Fibroblast of skin of abdomen (primary cell): ENCODE measurements at places on chromosomes 3 and 15.
A peak's percentile ranks its signal among the peaks of the same experiment; 100 is the strongest.

DNA sequence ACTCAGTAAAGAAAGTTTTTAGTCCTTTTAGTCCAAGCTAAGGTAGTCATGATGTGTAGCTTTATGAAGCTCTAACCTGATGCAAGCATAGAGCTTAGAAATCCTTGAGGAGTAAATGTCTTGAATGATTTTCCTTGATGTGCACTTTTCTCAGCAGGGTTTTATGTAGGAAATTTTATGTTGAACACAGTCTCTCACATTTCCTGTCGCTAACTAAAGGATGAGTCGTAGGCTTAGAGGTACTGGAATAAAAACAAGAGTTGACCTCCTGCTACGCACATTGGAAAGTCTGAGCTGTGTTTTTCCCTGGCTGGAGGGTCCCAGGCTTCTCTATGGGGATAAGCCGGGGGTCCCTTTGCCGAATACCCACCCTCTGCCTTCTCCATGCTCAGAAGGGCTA lies 34.7 kb upstream of the ZPLD1 start:
- peak; percentile 55 for DNase-seq

DNA sequence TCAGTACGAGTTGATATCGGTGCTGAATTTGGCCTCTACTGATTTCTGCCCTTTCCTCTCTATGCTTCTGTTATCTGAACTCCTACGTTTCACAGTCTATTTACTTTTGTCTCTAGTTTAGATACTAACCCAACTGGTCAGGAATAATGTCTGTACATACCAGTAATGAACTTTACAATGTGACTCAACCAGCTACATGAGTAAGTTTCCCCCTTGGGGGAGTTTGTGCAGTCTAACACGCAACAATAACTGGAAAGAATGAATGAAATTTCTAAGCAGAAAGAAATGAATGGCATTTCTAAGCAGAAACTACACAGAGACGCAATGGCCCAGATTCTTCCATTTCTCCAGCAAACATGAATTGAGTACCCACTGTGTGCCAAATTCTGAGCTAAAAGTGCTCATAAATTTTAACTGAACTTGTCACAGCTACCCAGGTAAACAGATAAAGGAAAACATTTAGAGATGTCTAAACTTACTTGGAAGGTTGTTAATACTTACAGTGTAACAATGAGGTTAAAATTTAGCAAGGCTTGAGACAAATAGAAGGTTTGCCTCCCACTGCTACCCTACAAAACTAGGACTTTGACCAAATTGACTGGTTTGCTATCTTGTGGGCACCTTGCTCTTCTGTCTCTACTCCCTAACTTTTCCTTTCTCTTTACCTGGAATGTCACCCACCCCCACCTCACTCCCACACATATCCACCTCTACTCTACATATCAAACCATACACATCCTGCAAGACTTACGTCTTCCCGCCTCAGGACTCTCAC lies 11.6 kb downstream of the UPK1B start:
- peak; percentile 80 for DNase-seq

- no peak for DNase-seq
These were observed at the start of gene TRIM71 for GRCh38 chr3:32817558-32818228. TSS of gene TRIM71 (plus strand) at chr3:32817997. CDS start at chr3:32818081, 84 bp downstream.

GRCh38 chr3:120021523-120021922 lies 72.7 kb downstream of the GSK3B start:
- DNase-seq: peak; percentile 40

DNA sequence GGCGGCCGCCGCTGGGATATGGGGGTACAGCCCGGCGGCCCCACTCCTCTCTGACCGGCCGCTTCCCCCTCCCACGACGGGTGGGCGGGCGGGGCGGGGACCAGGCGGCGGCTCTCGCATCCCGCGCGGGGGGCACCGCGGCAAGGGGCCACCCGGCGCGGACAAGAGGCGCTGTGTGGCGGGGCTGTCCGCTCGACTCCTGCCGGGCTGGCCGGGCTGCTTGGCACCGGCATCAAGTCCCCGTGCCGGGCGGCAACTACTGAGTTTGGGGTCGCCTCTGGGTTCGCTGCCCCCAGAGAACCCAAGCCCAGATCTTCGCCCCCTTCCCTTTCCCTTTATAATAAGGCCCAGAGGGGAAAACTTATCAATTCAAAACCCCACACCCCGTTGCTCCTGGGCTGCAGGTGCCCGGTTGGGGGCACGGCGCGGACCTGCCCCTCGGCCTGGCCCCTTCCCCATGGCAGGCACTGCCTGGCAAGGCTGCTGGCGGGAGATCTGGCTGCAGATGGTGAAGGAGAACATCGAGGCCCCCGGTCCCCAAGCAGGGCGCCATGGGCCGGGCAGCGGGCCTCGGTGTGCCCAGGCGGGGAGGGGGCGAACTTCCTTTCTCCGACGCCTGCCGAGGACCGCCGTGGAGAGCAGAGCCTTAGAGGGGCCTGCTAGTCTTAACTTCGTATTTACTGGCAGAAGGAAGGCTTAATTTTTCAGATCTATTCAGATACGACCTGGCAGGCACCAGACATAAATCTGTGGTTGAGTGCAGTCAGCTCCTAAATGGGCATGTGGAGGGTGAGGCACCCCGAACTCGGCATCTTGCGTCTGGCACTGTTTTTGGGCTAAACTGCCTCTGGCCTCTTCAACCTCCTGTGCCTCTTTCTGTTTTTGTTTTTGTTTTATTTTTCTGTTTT lies 911 bp downstream of the APBA2 start:
- DNase-seq: no peak

DNA sequence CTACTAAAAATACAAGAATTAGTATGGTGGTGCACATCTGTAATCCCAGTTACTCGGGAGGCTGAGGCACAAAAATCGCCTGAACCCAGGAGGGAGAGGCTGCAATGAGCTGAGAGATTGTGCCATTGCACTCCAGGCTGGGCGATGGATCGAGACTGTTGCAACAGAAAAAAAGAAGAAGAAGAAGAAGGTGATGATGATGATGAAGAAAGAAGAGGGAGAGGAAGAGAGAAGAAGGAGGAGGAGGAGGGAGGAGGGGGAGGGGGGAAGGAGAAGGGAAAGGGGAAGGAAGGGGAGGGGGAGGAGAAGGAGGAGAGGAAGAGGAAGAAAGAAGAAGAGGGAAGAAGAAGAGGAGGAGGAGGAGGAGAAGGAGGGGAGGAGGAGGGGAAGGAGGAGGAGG lies 33.2 kb upstream of the ZNF710 start:
- DNase-seq: no peak

- no peak for DNase-seq
These were observed 58.2 kb downstream of the FGD5 start for GRCh38 chr3:14876921-14877333.

DNA sequence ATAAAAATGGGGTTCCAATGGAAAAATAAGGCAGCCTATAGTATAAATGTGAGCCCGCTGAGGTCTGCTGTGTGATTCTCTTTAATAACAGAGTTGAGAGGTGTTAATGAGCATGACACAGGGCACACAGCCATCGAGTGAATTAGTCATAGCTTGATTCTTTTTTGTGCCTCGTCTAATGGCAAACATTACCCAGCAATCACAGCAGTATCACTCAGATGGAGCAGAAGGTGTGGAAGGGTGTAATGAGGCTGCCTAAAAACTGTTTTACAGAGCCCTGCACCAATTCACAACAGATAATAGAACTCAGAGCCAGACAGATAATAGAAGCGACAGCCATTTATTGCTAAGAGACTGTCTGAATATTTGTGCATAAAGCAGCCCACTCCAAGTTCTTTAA lies 178.6 kb upstream of the TPRG1 start:
- DNase-seq: no peak

DNA sequence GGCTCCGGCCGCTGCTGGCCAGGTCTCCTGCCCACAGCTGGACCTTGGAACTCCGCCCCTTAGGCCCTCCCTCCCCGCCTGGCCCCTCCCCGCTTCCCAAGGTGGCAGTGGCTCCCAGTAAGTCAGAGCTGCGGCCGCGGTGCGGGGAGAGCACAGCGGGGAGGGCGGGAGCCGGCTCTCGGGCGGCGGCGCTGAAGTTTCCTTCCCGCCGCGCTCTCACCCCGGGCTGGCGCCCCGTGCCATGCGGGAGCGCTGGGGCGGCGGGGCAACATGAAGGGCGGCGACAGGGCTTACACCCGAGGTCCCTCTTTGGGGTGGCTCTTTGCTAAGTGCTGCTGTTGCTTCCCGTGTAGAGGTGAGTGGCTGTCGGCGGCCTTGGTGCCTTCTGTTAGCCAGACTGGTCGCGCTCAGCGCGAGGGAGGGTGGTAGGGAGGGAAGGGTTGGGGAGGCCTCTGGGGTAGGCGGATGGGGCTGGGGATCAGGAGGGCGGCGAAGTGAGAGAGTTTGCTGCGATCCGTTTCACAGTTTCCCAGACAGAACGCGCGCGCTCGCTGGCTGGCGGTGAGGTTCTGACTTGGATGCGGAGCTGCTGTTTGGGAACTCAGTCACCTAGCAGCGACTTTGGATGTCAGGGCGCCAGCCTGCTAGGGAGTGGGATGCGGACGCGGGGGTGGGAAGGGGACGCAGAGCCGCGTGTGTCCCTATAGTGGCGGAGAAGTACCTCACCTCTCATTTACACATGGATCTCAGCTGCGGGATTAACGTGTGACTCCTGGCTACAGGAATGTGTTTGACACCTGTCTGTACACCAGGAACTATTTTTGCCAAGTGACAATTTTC lies 145.5 kb upstream of the UMPS start:
- DNase-seq: peak; percentile 27

- DNase-seq: no peak
These were observed 563.5 kb downstream of the EDEM1 start for GRCh38 chr3:5750874-5751640.

DNA sequence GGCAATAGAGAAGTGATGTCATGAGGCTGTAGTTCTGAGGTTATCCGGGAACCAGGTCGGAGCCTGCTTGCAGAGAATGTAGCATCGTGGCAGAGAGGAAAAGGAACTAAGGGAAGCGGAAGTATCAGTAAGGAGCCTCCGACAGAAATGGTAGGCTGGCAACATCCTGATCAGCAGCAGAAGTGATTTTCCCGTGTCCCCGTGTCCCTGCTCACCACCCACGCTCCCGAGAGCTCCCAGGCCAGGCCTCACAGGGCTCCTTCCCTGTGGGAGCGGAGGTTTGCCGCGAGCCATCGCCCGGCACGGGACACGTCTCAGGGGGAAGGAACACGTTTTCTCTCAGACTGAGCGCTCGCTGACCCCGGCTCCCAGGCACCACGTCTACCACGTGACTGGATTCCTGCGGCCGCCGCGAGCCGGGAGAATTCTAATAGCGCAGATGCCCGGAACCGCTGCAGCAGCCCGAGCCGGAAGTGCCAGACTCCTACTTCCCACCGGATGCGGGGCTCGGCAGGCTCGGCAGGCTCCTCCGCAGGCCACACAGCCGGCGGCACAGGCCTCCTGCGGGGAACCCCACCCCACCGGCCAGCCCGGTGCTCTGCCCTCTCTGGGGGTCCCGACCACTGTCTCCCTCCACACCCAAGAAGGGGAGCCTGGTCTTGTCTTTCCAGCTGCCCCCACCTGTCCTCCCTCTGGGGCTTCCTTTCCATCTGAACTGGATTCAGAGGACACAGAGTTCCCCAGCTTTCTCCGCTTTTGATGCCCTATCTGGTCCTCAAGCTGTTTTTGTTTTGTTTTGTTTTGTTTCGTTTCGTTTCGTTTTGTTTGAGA lies 99.3 kb downstream of the BDH1 start:
- DNase-seq: peak; percentile 94

- no peak for DNase-seq
These were observed 34.4 kb downstream of the HOMER2 start for GRCh38 chr15:82918162-82918561.

DNA sequence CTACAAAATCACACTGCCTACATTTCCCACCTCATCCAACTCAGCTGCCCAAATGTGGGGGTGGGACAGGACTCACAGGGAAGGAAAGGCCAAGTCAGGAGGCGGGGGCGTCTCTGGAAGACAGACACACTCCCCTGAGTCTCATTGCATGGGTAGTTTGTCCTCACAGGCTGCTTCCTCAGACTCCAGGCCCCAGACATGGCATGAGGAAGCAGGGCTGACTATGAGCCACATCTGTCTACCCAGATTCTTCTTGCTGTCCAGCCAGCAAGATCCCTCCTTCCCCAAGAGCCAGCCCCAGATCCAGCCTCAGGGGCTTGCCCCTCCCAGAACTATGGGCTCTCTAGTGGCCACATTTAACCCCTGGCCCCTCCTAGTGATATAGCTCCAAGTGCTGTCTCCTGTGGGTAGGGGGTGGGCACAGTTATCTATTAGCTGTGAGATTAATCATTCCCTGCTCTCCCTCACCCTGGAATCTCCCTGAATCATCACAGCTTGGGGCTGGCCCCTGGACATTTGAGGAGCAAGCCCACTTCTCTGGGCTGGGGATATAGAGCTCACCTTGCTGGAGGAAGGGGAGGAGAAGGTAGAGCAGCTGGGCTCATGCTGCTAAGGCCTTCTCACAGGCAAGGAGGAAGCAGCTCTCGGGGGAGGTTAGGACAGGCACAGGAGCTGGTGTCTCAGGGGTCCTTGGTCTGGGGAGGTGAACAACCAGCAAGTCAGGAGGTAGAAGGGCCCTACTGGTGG lies 2.1 kb upstream of the CCDC33 start:
- no peak for DNase-seq

DNA sequence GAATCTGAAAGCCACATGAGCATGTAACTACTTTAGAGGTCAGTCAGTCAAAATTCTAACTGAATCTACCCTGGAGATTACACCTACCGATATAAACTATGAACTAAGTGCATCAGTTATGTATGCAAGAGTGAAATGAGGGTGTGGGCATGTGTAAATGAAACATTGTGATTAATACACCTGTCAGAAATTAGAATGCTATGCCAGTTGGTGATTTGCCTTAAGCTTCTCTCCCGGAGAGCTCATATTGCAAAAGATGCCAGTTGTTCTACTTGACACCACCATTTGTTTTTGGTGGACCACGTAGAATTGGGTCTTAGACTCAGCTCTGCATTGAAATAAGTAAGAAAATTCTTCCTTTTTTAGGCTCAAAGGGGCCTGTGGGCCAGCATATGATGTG lies 91.0 kb upstream of the KBTBD8 start:
- DNase-seq: no peak

DNA sequence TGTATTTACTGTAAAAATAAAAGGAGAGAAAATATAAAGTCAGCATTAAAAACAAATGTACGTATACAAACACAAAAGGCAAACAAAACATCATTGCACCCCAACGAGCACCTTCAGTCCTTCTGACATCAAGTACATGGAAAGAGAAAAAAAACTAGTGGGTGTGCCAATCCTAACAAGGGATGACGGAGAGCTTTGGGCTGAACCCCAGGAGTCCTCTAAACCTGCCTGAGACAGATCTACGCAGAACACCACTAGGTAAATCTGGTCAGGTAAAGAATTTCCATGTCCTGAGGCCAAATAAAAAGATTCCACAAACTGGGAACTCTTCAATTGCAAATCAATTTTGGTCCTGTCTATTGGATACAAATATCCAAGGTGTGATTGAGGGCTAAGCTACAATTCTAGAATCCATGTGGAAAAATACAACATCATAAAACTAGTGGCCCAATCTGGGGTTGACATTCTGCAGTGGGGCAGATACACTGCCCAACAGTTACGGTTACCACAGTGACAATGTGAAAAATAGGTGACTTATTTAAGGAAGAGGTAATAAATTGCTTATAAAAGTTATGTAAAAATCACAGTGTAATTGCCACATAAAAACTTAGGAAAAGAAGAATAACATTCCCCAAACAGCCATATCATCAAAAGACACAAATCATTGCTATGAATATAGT lies 14.2 kb downstream of the IFT80 start:
- no peak for DNase-seq
